Esophagus squamous epithelium (tissue), 5 donors: ENCODE measurements at places on chromosomes 7 and 10. TPM values are rescaled to one million over a fixed set of nuclear protein-coding genes. Genes with fewer than 3 reads are reported as not detected.

- H3K27me3 ChIP-seq = peaks cover 98% of the 10 kb centered on the region
- no peaks in the 10 kb centered on the region for H3K36me3 ChIP-seq
- no peak overlapping the region for H3K4me3 ChIP-seq
- no peaks in the 10 kb centered on the region for H3K4me1 ChIP-seq
- H3K27ac ChIP-seq = no peak overlapping the region
- DNase-seq = no peak
Measured at GRCh38 chr7:1595027-1595426, 25.2 kb upstream of the PSMG3 start.

- H3K27ac ChIP-seq = no peak overlapping the region
- H3K36me3 ChIP-seq = no peaks in the 10 kb centered on the region
- no peaks in the 10 kb centered on the region for H3K4me1 ChIP-seq
Measured at GRCh38 chr7:3732395-3733005, 431.4 kb downstream of the SDK1 start.

- no peaks in the 10 kb centered on the region for H3K4me1 ChIP-seq
- no peak overlapping the region for H3K4me3 ChIP-seq
- no peaks in the 10 kb centered on the region for H3K36me3 ChIP-seq
- DNase-seq = no peak
Measured at GRCh38 chr7:25821225-25821624, 330.8 kb upstream of the NFE2L3 start.

DNA sequence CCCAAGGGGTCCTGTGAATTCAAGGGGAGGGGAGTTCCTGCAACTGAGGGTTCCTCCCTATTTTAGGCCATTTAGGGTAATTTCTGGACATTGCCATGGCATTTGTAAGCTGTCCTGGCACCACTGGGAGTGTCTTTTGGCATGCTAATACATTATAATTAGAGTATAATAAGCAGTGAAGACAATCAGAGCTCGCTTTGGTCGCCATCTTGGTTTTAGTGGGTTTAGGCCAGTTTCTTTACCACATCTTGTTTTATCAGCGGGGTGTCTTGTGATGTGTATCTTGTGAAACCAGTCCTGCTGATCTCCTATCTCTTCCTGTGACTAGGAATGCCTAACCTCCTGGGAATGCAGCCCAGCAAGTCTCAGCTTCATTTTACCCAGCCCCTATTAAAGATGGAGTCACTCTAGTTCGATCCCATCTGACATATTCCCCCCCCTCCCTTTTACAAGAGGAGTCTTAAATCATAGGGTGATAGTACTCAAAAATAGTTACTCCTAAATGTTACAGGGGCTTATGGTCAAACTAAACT is 43.2 kb downstream of the SVOPL start:
- no peaks in the 10 kb centered on the region for H3K27me3 ChIP-seq
- no peaks in the 10 kb centered on the region for H3K36me3 ChIP-seq
- H3K4me3 ChIP-seq = no peak overlapping the region
- H3K4me1 ChIP-seq = no peaks in the 10 kb centered on the region
- DNase-seq = no peak

GRCh38 chr7:1293950-1294411 is 61.3 kb downstream of the UNCX start:
- H3K27ac ChIP-seq = no peak overlapping the region
- H3K4me1 ChIP-seq = peaks cover 32% of the 10 kb centered on the region
- no peak for DNase-seq
- H3K36me3 ChIP-seq = no peaks in the 10 kb centered on the region

DNA sequence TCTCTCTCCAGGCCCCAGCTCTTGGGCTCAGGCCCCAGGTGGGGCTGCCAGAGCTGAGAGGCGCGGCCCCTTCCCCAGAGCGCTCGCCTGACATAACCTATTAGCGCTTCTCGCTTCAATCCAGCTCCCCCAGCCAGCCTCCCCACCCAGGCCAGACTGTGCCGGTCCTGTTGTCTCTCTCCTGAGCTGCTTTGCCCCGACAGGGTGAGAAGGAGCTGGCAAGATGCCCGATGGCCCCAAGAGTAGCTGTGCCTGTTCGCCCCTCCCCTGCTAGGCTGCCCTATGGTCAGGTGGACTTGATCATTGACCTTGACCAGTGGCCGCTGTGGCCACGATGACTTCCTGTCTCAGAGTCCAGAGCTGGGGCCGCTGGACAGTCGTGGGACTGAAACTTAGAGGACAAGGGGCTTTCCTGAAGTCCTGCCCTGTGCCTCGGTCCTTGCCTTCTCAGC is 9.1 kb downstream of the TMEM270 start:
- no peaks in the 10 kb centered on the region for H3K27me3 ChIP-seq
- H3K4me3 ChIP-seq = no peak overlapping the region
- peak overlapping the region; percentile 58 for H3K27ac ChIP-seq
- no peak for DNase-seq
- H3K4me1 ChIP-seq = peaks cover 27% of the 10 kb centered on the region

DNA sequence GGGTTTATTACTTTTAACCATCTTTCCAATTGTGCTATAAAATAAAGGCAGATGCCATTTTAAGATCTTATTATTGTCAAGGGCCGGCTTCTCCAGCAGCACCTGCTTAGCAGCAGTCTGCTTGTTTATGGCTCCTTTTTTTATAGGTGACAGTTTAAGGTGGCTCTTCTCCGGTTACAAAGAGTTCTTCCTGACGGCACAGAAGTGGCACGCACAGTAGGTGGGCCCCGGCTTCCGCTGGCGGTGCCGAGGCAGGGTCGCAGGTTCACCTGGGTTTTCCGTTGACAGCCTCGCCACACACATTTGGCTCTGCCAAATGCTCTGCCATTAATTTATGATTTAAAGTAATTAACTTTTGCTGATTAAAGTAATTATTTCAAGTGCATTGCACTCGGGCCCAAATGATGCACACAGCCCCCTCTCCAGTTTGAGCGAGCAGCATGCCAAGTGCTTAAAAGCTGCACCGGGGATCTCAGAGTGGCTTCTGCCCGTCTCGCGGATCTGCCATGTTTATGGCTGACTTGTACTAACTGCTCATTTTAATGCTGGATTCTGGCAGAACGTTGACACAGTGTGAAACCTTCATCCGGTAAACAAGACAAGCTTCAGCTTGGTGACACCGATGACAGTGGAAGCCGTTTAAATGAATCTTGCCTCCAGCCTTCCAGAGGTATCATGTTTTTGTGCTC is 355.1 kb upstream of the MKI67 start:
- H3K27me3 ChIP-seq = no peaks in the 10 kb centered on the region
- DNase-seq = no peak
- H3K4me3 ChIP-seq = no peak overlapping the region
- H3K36me3 ChIP-seq = no peaks in the 10 kb centered on the region

Gene VWDE
- total RNA-seq = 0.87 TPM

GRCh38 chr10:105908701-105909100 is 1255.8 kb downstream of the SORCS1 start:
- H3K4me3 ChIP-seq = no peak overlapping the region
- no peaks in the 10 kb centered on the region for H3K36me3 ChIP-seq
- no peaks in the 10 kb centered on the region for H3K4me1 ChIP-seq
- no peak overlapping the region for H3K27ac ChIP-seq
- H3K27me3 ChIP-seq = no peaks in the 10 kb centered on the region

GRCh38 chr10:84302223-84302622 is 26.2 kb upstream of the CCSER2 start:
- H3K27ac ChIP-seq = no peak overlapping the region
- no peak for DNase-seq
- no peak overlapping the region for H3K4me3 ChIP-seq
- no peaks in the 10 kb centered on the region for H3K36me3 ChIP-seq
- H3K27me3 ChIP-seq = peaks cover 14% of the 10 kb centered on the region

Gene ITPRIP
- total RNA-seq = 37.6 TPM

Gene CREM
- total RNA-seq = 19.4 TPM

Gene NEURL1
- not detected for total RNA-seq
